ENCODE measurements at places on chromosomes 5 and 9.
A peak's percentile ranks its signal among the peaks of the same experiment; 100 is the strongest.

DNA sequence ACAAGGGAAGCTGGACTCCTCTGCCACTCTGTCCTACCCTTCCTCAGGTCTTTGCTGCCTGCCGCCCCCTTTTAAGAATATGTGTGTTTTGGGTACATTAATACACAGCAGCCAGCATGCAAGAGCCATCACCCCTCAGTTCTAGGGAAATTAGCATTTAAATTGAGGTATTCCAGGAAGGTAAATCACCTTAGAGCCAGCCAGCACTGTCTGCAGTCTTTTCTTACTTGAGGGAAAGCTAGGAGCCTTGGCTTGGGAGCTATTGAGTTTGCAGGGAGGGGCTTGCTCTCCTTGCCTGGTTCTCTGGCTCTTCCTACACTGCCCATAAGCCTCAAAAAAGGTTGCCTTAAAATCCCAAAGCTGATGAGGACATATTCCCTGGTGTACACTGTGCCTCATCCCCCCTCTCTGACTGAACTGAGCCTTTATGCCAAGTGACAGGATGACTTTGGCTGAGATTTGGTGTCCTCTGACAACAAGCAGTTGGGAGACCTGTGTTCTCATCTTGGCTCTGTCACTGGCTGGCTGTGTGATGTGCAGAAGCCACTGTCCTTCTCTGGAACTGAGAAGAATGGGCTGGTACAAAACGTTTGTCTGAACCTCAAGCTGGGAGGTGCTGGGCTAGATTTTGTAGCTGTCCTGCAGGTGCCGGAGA, 54.1 kb downstream of the TRIM32 start:
- DNase-seq, result no peak

DNA sequence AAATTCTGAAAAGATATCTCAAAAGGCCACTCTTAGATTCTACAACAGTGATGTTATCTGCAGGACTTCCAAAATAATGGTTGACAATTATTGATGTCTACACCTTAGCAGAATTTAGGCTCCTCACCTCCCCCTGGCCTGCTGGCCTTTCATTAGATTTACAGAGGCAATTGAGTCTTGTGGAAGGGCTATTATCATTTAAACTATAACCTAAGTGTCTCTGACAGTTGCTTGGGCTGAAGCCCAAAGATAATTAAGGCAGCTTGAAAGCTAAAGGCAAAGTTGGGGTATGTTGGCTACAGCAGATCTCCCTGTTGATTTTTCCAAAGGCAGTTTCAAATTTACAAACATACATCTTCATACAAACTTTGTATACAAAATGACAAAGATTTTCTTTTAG, 912.3 kb downstream of the TAF11L14 start:
- no peak for DNase-seq

GRCh38 chr9:108565651-108566378, 290.0 kb downstream of the ACTL7B start:
- peak; percentile 91 for DNase-seq

- DNase-seq, result peak; percentile 94
These were observed 1.1 kb upstream of the SPRY4 start for GRCh38 chr5:142325725-142326479.

GRCh38 chr5:52190737-52191136, 597.0 kb upstream of the ITGA1 start:
- DNase-seq, result no peak

- DNase-seq, result no peak
These were observed 70.4 kb upstream of the ANKRD55 start for GRCh38 chr5:56303511-56303910.

DNA sequence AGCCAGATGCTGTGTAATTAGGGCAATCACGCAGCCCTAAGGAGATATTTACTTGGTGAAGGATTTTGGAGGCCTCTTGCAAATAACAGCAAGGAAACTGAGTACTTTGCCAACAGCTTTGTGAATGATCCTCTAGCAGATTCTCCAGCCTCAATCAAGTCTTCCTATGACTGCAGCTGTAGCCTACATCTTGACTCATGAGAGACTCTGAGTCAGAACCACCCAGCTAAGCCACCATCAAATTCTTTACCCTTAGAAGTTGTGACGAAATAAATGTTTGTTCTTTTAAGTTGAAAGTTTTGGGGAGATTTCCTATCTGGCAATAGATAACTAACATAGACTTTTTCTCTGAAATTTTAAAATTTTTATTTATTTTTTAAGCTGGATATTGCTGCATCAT, 237.6 kb upstream of the CCNH start:
- no peak for DNase-seq

GRCh38 chr9:96418920-96419690, 935 bp upstream of the ZNF367 start:
- peak; percentile 73 for DNase-seq

DNA sequence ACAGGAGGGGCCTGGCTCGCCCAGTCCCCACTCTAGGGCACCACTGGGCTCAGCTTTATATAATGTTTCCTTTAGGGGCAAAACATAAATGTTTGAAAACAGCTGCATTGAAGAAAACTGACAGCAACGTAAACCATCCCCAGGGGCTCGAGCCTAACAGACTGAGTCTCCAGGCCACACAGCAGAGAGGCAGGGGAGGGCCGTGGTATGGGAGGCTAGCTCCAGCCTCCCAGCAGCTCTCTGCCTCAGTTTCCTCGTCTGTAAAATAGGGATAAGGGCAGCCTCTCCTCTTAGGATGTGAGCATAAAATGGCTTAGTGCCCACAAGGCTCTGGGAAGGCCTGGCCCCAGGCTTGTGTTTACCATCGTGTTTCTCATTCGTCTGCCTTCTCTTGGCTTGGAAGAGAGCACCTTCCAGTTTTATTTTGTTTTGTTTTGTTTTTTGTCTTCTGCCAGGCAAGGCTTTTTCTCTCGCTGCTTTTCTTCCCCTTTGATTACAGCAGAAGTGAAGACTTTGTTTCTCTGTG, 2.7 kb downstream of the ANKRD33B start:
- DNase-seq, result no peak

GRCh38 chr5:73901455-73901854, 275.5 kb downstream of the ARHGEF28 start:
- DNase-seq, result peak; percentile 32

GRCh38 chr9:30201024-30201423, 2183.4 kb upstream of the ACO1 start:
- no peak for DNase-seq

GRCh38 chr9:90996154-90997065, 194.8 kb downstream of the SYK start:
- DNase-seq, result no peak

- DNase-seq, result peak; percentile 74
These were observed at the start of gene PDCD1LG2 for GRCh38 chr9:5510360-5510931. PDCD1LG2 (plus strand) TSS chr9:5510531; CDS start chr9:5522547, 12,016 bp downstream.

- no peak for DNase-seq
These were observed 2.0 kb downstream of the ISL1 start for GRCh38 chr5:51385216-51385615.

DNA sequence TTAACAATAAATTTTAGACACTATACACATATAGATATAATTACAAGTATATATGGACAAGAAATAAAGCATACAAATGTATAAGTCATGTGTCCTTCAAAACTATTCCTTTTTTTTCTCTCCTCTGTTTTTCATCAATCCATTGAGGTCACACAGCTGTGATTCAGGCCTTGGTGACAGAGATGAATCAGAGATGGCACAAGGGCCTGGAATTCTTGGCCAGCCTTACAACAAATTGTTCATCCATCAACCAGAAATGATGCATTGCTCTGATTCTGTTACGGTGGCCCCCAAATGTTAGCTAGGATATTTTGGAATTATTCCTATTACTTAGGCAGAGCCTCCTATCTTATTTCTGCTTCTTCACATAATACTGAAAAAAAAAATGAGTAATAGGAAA, 108.7 kb upstream of the MPDZ start:
- DNase-seq, result no peak

DNA sequence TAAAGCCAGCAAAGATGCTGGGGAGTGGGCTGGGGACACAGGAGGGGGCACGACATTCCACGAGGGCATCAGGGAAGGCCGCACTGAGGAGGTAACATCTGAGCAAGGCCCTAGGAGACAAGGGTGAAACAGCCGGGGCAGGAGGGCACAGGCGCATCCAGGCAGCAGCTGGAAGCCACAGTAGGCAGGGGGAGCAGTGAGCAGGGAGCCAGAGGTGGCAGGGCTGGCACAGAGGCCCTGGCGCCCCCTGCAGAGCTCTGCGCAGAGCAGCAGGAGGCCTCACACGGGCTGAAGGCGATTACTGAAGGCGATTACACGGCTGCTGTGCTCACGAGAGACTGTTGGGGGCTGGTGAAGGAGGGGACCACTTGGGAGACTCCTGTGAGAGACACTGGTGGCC, 15.4 kb downstream of the LMAN2 start:
- peak; percentile 7 for DNase-seq

- DNase-seq, result no peak
These were observed 9.1 kb downstream of the ZDHHC12 start for GRCh38 chr9:128714586-128715435.

GRCh38 chr9:88930716-88931115, 60.6 kb upstream of the S1PR3 start:
- no peak for DNase-seq

- peak; percentile 82 for DNase-seq
These were observed 17.5 kb upstream of the F2RL1 start for GRCh38 chr5:76801159-76801802.

- no peak for DNase-seq
These were observed 84.1 kb downstream of the KIAA1958 start for GRCh38 chr9:112570671-112571167.

GRCh38 chr9:107751567-107752210, 262.1 kb upstream of the KLF4 start:
- peak; percentile 89 for DNase-seq

DNA sequence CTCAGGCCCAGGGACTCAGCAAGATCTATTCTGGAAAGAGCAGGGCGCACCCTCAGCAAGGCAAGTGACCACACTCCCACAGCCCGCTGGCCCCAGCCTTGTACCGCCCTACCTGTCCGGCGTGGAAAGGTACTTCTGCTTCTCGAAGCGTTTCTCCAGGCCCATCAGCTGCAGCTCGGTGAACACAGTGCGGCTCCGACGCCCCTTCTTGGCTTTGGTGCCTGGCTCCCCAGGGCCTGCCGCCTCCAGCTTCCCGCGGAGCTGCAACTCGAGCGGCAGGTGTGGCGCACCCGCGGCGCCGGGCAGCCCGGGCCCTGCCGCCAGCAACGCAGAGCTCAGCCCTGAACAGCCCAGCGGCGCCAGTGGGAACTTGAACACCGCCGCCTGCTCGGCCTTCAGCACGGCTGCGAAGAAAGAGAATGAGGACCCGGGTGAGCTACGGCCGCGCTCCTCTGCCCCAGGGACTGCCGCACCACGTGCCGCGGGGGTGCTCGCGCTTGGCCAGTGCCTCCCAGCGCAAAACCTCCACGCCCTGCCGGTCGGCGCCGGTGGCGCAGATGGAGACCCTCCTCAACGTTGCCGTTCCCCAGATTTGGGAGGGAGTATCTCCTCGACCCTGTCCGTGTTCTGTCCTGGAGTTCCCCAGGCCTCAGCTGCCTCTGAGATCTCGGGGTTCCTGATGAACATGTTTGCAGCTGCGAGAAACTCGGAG, 2.2 kb downstream of the BARX1 start:
- no peak for DNase-seq

GRCh38 chr9:72351538-72352453, 13.2 kb downstream of the ZFAND5 start:
- DNase-seq, result peak; percentile 58

- DNase-seq, result no peak
These were observed 639.7 kb downstream of the PTPRD start for GRCh38 chr9:9973062-9973461.

- no peak for DNase-seq
These were observed 2389.5 kb downstream of the MAT2B start for GRCh38 chr5:165894916-165895315.

DNA sequence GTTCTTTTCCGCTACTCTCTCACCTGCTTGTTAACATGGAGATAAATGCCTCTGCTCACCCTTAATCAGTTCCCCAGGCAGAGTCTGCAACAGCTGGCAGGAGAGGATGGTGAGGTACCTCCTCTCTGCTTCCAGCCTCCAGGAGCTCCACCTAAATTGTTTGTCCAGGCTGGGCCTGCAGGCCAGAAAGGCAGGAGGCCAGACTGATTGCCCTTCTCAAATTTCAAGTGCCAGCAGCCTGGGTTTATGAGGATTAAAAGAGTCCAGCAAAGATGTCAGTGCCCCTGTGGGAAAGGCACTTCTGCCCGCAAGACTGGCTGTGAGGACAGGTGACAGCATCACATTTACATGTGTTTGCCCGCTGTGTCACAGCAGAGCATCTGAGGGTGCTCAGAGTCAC, 19.8 kb downstream of the CORO2A start:
- DNase-seq, result peak; percentile 36

DNA sequence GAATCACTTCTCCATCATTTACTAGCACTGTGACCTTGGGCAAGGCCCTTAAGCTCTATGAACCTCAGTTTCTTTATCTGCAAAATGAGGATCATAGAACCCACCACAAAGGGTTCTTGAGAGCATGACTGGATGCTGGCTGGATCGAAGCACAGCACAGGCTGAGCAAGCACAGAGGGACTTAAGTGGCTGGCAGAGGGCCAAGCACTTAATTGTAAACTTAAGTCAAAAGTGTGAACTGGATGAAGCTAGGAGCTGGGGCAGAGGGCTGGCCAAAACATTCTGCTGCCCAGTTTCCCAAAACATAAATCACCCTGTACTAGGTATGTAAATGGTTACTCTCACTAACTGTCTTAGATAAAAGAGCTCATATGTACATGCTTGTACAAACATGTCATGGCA, 112.3 kb upstream of the WWC1 start:
- peak; percentile 20 for DNase-seq

GRCh38 chr5:153555420-153556114, 65.1 kb downstream of the GRIA1 start:
- no peak for DNase-seq

- DNase-seq, result no peak
These were observed 17.9 kb downstream of the CRB2 start for GRCh38 chr9:123373946-123374345.

- no peak for DNase-seq
These were observed 554.8 kb upstream of the CCNG1 start for GRCh38 chr5:162882629-162883028.

DNA sequence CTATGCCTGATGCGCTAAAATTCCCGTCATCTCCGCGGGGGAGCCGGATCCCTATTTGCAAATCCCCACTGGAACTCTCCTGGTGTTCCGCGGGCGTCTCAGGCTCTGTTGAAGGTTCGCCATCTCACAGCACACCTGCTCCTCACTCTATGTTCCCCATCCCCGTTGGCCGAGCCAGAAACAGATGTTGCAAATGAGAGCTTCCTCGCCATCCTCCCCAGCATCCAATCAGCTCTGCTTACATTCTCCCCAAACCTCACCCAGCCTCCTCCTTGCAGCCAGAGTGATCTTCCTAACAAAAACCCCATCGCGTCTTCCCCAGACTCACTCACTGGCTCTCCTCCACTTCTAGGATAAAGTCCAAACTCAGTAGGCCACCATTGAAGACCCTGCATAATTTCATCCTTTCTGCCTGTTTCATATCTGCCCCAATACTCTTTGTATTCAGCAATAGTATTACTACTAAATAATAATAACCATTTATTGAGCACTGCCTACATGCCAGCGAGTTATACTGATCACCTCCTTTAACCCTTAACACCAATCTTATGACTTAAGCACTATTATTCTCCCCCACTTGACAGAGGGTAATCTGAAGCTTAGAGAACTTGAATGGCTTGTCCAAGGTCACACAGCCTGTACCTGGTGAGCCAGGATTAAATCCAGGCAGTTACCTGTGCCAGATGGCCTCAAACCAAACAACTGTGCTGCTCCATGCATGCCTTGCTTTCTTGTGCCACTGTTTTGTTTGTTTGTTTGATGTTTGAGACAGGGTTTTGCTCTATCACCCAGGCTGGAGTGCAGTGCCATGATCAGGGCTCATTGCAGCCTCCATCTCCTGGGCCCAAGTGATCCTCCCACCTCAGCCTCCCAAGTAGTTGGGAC, 14.0 kb downstream of the AQP7 start:
- DNase-seq, result no peak

GRCh38 chr5:153807801-153808200, 230.9 kb downstream of the FAM114A2 start:
- DNase-seq, result no peak

Measured in RPMI7951 (cell line).